ENCODE measurements at places on chromosomes 4 and X. TPM values are rescaled to one million over a fixed set of nuclear protein-coding genes. Genes with fewer than 3 reads are reported as not detected.

Gene PABPC5
- not detected for total RNA-seq

- ATAC-seq = no peak
Measured at GRCh38 chr4:12041828-12042227, 613.1 kb upstream of the HS3ST1 start.

GRCh38 chr4:2762048-2762447 is 5.9 kb upstream of the TNIP2 start:
- no peak for ATAC-seq

DNA sequence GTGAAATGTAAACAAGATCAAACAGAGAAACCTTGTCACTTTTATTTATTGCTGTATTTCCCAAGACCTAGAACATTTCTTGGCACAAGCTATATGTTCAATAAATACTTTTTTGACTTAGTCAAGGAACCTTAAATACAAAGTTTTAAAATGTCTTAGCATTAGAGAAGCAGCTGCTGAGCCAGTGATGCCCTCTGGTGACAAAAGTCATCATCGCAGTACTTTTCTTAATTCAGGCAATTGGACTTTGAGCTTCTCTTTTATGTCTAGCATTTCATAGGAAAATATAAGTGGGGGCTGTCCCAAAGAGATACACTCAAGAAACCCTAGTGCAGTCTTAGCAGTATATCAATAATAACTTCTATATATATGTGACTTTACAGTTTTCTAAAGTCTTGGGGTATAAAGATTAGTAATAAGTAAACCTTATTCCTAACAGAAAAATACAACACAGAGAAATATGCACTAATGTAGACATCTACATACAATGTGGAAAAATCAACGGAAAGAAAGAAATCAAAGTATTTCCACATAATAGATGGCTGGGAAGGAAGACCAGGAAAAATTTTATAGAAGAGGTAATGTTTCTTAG is 118.4 kb downstream of the DTHD1 start:
- no peak for ATAC-seq

GRCh38 chrX:44621078-44621477 is 78.4 kb upstream of the FUNDC1 start:
- ATAC-seq = no peak

Gene FOXR2
- not detected for total RNA-seq

DNA sequence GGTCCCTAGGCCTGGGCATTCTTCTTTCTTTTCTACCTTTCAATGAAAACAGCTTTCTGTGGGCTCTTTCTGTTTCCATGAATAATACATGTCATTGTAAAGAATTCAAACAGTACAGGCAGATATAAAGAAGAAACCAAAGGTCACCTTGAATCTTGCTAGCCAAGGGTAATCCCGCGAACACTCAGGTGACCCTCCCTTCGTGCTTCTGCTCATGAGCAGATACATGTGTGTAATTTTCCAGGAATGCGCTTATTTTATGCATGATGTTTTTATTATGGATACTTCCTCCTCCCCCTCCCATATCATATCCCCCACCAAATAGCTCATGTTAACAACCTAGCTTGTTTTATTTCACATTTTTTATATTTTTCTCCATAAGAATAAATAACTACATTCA is 9.6 kb upstream of the JAKMIP1 start:
- no peak for ATAC-seq

- ATAC-seq = peak; percentile 63
Measured at GRCh38 chrX:19904778-19905367, 17.5 kb upstream of the SH3KBP1 start.

Gene IRS4
- not detected for total RNA-seq

Gene SAGE1
- total RNA-seq = not detected

Gene STK26
- total RNA-seq = 14.5 TPM

GRCh38 chrX:2474963-2475726 is 25.6 kb downstream of the DHRSX start:
- ATAC-seq = no peak

DNA sequence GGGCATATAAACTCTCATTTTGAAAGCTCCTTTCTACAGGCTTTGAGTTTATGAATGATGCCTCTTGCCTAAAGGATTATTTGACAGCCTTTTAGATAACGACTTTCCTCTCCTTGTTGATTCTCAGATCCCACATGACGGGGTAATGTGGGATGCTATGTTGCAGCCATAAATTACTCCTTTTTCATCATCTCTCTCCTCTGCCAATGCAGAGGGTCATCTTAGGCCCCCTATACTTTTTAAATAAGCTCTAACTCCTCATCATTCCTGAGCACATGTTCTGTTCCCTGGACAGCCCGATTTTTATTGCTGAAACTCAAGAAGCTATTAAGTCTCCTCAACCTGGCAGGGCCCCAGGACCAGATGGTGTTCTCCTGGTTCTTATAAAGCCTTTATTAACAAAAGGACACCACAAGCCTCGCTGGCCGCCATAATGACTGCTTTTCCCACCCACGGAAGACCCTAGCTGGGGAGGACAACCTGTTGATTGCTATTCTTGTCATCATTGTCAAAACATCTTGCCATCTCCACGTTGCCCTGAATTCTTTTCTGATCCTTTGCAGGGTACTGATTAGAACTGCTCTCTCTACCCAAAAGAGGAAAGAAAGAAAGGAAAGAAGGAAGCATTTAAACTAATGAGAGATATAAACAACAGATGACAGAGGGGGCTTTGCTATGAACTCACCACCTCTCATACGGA is 150.7 kb downstream of the DHX15 start:
- no peak for ATAC-seq

Gene RHOXF2
- total RNA-seq = not detected

GRCh38 chr4:66911880-66912279 is 633.4 kb downstream of the CENPC start:
- ATAC-seq = no peak

GRCh38 chrX:17654116-17654515 is 83.2 kb upstream of the SCML1 start:
- ATAC-seq = no peak

Gene MTNR1A
- total RNA-seq = not detected

Gene CDS1
- total RNA-seq = 19.6 TPM

- ATAC-seq = no peak
Measured at GRCh38 chr4:17301266-17301665, 210.6 kb downstream of the QDPR start.
